ENCODE measurements at places on chromosomes 3 and 15.

GRCh38 chr3:129530251-129530791 lies 1.9 kb downstream of the RHO start:
- no peak for DNase-seq

DNA sequence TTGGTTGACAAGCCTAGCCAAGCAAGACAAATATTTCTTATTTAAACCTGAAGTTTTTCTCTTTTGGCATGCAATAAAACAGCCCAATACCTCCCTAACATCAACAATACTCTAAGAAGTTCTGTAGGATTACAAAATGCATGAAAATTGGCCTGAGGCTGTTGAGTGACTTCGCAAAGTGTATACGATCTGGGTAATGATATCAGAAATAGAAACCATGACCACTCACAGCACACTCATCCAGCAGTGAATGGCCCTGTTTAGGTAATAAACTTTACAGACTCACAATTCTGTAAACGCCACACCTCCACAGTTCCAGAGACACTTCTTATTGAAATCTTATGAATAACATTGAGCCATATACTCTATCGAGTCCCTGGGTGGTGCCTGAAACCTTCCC lies 83.0 kb upstream of the NAALADL2 start:
- DNase-seq, result no peak

DNA sequence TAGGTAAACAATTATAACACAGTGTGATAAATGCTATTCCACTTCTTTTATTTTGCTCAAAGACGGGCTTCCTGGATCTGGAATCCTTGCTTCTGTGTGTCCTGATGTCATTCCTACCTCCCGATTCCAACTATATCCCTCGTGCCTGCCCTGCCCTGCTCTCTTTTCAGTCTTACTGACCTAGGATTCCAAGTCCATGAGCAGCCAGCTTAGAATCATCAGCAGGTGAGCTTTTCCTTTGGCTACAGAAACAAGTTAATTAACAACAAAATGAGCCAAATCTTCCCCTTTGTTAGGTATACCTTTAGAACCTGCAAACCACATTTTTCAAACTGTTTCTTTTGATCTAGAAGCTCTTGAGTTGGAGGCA lies 21.9 kb upstream of the KPNA1 start:
- no peak for DNase-seq

GRCh38 chr3:40464339-40465110 lies 7.4 kb downstream of the RPL14 start:
- no peak for DNase-seq

GRCh38 chr15:26235864-26236263 lies 372.7 kb upstream of the ATP10A start:
- no peak for DNase-seq

DNA sequence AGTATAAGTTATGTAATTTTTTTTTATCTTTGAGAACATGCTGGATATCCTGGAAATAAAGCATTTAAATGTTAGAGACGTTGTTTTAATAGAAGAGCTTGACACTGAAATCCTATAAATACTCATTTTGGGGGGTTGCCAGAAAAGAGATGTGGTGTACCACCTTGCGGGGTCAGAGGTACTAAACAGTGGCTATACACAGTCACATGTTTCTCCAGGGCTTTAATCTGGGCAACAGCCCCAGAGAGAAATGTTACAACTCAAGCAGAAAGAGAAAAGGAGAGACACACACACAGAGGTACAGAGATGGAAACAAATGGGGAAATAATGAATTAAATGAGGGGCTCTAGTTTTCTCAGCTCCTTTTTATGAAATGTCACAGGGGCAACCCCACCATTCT lies 113.8 kb downstream of the SENP2 start:
- no peak for DNase-seq

- no peak for DNase-seq
Measured at GRCh38 chr15:66070220-66070934, 183.2 kb downstream of the MEGF11 start.

DNA sequence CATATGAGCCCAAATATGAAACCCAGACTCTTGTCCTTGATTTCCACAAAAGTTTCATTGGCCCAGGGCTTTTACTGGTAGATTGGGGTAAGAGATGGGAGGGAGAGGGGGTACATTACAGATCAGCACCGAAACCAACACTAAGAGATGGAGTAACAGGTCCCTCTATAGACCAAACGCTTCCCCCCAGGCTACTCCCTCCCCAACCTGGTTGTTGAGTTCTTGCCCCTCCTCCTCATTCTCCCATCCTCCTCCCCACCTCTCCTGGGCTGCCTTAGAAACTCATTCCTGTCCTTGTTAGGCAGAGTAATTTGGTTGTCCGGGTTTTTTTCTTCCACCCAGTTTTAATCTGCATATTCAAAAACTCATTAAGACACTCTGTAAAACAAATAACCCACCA lies 74.1 kb downstream of the MESD start:
- no peak for DNase-seq

DNA sequence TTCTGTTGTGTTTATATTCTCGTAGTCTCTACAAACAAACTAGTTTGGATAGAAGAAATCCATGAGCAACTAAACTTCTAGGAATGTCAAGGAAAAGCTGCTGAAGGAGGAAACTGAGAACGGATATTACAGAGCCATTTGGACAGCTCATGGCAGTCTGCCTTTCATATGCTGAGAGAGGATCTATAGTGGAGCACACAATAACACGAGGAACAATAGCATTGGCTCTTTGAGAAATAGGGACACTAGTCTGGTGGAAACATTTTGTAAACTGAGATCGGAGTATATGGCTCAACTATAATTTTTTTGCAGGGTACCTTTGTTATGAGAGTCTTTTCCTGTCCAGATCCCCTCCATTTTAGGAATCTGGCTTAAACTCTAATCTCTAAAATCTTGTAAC lies 200.5 kb downstream of the CLSTN2 start:
- no peak for DNase-seq

DNA sequence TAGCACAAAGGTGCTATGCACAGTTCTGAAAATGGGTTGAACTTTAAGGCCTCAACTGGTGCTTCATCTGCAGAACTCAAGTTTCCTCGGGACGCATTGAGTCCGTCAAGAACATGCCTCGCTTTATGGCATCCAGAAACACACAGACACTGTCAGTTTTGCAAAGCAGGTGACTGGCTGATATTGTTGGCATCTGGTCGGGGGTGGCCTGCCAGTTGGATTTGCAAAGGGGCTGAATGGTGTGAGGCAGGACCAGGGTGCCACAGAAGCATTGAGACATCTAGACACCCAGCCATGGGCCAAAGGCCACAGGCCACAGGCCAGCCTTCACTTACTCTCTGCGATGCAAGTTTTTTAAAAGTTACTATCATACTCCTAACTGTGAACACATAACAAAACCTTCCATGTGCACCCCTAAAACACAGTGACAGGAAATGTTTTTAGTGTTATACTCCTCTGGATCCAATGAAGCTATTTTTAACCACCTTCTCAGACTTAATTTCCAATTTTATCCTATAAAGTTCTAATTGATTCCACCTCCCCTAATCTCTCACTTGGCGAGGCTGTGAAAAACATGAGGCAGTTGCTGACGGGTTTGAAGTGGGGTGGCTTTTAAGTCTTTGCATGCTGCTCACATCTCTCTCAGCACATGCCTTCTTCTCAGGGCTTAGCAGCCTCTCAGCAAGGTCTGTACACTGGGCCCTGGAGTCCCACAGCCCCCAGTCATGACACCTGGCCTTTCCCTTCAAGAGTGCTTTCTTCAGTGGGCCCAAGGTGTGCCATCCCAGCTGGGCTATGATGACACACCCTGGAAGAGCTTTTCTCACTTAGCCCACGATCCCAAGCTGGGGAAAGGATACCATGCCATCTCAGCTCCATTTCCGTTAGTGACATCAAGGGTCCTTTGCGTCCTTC lies 38.5 kb upstream of the DUSP7 start:
- DNase-seq, result no peak

DNA sequence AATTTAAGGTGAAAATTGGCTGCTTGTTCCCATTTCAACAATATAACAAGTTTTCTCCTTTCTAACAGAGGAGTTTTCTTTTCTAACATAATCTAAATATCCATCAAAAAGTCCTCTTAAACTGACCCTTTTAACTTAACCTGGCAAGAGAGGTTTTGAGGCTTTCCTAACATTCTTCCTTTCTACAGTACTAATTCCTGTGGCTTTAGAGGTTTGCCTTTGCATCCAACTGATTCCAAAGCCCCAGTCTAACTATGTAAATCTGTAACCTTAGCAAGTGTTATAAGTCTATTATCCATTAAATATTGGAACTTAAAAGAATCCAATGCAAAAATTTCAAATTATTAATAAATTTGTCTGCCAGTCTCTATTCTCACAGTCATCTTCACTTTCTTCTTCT lies 134.1 kb downstream of the ISL2 start:
- no peak for DNase-seq

DNA sequence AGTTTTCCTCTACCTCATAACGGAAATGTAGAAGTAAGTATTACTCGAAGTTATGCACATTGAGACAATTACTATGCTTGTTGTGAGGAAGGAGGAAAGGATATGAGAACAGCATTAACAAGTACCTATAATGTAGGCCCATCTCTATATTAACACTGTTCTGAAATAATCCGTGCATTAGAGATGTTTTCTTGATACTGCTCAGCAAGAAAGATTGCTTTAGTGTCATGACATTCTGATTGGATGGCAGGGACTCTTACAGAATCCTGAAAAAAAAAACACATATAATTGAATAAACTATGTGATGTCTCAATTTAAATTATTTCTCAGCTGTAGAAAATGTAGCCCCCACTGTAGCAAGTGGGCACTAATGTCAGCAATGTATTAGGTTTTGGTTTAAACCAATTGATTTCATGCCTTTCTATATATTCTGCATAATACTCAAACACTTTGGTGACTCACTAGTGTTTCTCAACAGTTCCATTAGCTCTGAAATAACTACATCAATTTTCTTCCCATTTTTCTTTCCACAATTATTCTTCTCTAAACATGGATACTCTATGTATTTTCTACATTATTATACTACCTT lies 598.3 kb upstream of the BCHE start:
- DNase-seq, result no peak

- DNase-seq, result no peak
Measured at GRCh38 chr15:36831125-36831903, 251.9 kb downstream of the CDIN1 start.

DNA sequence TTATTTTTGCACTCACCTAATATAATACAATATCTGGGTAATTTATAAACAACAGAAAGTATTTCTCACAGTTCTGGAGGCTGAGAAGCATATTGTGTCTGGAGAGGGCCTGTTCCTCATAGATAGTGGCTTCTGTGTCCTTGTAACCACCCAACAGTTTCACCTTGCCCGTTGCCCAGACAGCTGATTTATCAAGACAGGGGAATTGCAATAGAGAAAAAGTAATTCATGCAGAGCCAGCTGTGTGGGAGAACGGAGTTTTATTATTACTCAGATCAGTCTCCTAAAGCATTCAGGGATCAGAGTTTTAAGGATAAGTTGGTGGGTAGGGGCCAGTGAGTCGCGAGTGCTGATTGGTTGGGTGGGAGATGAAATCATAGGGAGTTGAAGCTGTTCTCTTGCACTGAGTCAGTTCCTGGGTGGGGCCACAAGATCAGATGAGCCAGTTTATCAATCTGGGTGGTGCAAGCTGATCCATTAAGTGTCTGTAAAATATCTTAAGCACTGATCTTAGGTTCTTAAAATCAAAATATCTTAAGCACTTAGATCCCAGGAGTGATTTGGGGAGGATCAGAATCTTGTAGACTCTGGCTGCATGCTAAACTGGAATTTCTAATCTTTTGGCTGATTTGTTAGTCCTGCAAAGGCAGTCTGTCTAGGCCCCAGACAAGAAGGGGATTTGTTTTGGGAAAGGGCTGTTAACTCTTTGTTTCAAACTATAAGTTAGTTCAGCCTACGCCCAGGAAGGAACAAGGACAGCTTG lies 33.9 kb upstream of the C15orf39 start:
- no peak for DNase-seq

DNA sequence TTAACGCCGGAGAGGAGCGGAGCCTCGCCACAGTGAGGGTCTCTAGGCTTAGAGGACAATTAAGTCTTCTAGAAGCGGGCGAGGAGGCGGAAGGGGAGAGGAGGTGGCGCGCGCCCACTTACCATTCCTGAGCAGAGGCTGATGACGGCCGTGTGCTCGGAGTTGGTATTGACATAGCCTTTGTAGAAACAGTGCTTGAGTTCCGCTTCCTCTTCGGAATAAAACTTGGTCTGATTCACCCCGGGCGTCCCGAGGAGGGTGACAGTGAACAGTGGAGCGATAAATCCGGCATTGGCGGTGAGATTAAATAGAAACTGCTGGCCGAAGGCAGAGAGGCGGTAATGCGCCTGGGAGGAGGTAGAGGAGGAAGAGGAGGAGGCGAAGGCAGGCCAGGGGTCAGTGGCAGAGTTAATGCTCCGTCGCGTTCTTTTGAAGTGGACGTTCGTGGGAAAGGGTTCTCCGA lies 1.3 kb downstream of the ADAMTS9 start:
- DNase-seq, result no peak

GRCh38 chr3:189698811-189699210 lies 67.6 kb downstream of the TP63 start:
- no peak for DNase-seq

GRCh38 chr15:88256279-88257230 lies at the start of gene NTRK3:
Gene NTRK3, minus strand, starts transcription at chr15:88256739. Its CDS starts 586 bp downstream, at chr15:88256153.
- no peak for DNase-seq

DNA sequence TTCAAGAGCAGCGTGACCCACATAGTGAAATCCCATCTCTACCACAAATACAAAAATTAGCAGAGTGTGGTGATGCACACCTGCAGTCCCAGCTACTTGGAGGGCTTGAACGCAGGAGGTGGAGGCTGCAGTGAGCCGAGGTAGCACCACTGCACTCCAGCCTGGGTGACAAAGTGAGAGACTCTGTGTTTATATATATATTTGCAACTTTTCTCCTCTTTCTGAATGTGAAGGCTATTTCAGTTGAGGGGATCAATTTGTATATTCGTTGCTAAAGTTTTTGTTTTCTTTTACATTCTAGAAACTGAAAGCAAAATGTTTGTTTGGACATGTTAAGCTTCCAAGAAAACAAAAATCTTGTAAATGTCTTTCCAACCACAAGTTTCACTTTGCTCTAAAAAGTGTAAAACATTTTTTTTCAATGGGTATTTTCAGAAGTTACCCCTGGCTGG lies 29.8 kb upstream of the FAM98B start:
- no peak for DNase-seq

DNA sequence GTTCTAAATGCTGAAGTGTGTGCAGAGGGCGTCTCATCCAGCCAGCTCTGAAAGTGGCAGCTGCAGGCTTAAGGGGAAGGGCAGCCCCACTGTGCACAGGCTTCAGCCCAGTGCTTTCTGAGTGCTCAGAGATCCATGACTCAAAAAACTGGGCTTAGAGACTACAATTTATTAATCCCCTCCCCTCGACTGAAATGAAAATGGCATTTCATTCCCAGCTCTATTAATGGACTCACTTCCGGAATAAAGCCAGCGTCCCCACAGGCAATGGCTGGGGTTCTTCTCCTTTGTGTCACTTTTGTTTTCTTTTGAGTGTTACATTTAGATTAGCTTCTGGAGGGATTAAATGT lies 55.5 kb upstream of the PLXNA1 start:
- no peak for DNase-seq

GRCh38 chr3:21954709-21955108 lies 203.7 kb upstream of the ZNF385D start:
- DNase-seq, result no peak

- DNase-seq, result no peak
Measured at GRCh38 chr3:9623148-9623547, 26.2 kb upstream of the MTMR14 start.

GRCh38 chr3:127734754-127735473 lies 62.2 kb downstream of the ABTB1 start:
- no peak for DNase-seq

All from stimulated activated CD8-positive, alpha-beta memory T cell treated with anti-CD3 and anti-CD28 coated beads, Interleukin-7, amount 100 ng/mL, for 48 hours (primary cell).